Left cardiac atrium (tissue), 4 donors: ENCODE measurements at places on chromosomes 2 and 18. TPM values are rescaled to one million over a fixed set of nuclear protein-coding genes. Genes with fewer than 3 reads are reported as not detected.

- DNase-seq = no peak
Observed at GRCh38 chr2:112768432-112768831, 4.0 kb upstream of the CKAP2L start.

GPR155 gene
- total RNA-seq = 13.3 TPM

PROKR1 gene
- 0.12 TPM for total RNA-seq

NEDD4L gene
- 98.2 TPM for total RNA-seq

DNA sequence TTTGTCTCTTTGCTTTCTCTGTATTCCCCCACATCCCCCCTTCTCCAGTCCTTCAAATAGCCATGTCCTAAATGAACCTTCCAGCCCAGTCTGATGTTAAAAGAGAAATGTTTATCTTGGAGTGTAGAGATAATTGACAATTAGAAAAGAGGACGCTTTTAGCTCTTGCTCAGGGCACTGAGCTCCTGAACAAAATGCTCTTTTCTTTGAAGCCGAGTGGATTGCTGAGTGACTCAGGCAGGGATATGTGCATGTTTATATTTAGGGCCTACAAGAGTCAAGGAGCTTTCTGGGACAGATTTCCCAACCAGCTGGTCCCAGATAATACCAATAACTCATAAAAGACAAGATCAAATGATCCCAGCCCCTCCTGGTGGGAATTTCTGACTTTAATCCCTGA is 88.0 kb upstream of the SETBP1 start:
- DNase-seq = no peak

TGFA gene
- total RNA-seq = 1.0 TPM

GRCh38 chr2:236449167-236449761 is 120.4 kb upstream of the ACKR3 start:
- no peak for DNase-seq

FOXD4L1 gene
- total RNA-seq = 0.21 TPM

DNA sequence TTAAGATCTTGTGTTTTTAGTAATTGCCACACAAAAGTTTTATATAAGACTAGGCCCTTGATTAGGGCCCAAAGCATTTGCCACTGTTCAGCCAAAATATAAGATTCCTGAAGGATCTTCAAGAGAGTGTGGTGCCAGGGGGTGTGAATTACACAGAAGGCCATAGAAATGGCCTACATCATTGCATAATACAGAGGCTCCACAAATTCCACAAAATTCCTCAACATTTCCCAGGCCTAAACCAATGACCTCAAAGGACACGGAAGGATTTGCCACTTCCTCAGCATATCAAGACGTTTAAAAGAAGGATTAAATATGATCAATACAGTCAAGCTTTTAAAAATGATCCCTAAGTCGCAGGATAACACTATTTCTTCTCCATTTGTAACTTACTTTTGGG is 24.1 kb downstream of the COL6A3 start:
- DNase-seq = no peak

MPP4 gene
- 0.10 TPM for total RNA-seq

- DNase-seq = no peak
Observed at GRCh38 chr2:130759906-130760753, 4.8 kb downstream of the AMER3 start.

ATL2 gene
- 55.7 TPM for total RNA-seq

DNA sequence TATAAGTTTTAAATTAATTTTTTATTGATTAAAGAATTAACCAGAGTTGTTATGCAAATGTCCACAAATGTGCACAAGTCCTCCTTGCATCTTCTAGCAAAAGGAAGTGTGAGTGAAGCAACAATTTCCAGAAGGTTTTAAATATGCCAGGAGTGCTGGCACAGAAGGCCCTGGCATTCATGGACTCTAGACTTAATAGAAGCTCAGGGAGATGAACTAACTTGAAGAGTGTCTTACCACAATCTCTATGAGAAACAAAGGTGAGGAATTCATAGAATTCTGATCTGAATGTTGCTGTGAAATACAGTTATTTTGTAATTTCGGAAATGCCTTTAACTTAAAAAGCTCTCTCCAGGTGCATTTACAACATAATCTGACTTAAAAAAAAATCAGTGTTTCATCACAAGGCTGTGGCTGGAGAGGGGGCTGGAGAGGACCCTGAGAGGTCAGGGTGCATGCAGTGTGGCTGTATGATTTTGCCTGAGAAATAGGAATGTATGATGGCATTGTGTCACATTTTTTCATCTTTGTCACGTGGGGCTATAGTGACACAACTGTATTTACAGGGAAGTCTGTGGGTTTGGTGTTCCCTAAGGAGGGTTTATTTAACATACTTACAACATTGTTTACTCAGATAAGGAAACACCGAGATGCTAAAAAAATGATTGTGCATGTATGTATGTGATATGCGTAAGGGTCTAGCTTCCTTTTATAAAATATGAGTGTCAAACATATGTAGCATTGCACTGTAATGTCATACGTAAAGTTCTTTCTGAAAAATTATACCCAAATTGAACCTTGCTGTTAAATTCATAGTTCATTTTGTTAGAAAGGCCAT is 66.2 kb downstream of the MAP4K4 start:
- DNase-seq = no peak

DNA sequence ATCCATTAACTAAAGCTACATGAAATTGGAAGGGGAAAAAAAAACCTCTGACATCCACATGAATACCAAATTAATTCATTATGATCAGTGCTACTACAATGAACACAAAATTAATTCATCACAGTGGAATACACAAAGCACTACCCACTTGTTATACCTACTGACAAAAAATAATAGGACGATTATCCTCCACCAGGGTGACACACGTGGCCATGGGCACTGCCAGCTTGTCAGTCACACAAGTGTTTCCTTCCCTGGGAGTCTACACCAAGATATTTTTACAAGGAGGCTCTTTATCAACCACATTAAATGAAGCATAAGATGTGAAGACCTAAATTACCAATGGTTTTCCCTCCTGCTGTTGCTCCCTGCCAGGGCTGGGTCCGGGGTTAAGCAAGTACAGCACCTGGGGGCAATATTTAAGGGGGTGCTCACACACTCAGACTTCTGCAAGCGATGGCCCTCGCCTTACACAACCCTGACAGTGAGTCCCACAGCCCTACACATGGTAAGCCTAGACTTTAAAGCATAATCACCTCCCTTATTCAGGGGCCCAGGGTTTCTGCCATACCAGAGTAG is 90.1 kb downstream of the TCF4 start:
- DNase-seq = no peak

TUBB6 gene
- 211 TPM for total RNA-seq

SOWAHC gene
- 3.9 TPM for total RNA-seq

DNA sequence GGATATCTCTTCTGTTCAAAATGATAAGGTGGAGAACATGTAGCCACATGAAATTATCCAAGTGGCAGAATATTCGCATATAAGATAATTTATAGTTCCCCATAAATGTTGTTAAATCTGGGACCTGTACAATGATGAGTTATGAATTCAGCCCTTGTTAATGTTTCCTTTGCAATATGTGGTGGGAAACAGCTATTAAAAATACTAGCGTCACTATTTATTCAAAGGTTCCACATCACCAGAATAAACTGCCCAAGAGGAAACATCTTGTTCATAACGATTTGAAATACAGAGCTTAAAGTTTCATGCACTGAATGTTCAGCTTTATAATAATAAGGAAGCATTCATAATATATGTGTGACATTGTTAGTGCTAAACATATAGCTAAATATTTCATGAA is 223.9 kb upstream of the TCF4 start:
- DNase-seq = no peak

GRCh38 chr18:67104700-67105284 is 411.7 kb downstream of the DSEL start:
- DNase-seq = peak; percentile 61

DNA sequence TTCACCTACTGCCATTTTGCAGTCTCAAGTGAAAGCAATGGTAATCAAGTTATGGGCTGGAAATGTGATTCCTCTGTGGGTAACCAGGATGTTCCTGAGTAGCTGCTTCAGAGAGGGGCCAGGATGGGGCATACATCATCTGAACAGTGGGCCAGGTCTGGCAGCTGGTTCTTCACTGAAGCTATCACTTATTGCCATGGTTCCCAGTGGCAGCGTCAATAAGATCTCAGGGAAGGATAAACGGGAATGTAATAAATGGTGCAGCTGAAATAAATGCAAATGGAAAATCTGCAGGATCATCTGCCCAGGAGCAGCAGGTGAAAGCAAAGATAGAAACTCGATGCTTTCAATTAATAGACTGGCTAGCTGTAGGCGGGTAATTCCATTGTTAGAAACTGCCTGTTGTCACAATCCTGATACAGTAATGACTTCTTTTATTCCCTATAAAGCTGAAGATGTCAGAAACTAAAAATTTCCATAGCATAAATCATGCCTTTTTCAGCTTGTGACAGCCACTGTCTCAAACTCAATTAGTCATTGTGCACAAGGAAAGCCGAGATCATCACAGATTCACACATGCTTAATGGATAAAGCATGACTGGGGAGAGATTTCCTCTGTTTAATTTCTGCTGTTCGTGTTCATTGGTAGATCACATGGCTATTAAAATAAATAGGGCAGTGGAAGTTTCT is 56.2 kb upstream of the CCDC85A start:
- DNase-seq = no peak

- no peak for DNase-seq
Observed at GRCh38 chr18:46812311-46812710, 55.5 kb upstream of the ST8SIA5 start.

DNA sequence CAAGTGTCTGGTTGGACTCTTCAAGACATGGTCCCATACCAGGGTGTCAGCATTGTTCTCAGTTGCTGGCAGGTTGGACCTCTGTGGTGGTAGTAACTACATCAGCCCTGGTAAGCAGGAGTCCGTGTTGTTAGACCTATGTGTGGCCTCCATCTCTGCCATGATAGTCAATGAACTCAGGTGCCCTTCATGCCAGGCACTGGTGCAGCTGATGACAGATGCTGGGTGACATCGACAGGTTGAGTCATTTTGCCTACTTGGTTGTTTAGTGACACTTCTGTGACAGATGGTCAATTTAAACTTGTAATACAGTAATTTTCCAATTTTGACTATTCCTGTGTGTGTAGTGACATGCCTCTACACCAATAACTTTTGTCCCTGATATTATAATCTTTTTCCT is 189.7 kb downstream of the SP3 start:
- DNase-seq = no peak

DNA sequence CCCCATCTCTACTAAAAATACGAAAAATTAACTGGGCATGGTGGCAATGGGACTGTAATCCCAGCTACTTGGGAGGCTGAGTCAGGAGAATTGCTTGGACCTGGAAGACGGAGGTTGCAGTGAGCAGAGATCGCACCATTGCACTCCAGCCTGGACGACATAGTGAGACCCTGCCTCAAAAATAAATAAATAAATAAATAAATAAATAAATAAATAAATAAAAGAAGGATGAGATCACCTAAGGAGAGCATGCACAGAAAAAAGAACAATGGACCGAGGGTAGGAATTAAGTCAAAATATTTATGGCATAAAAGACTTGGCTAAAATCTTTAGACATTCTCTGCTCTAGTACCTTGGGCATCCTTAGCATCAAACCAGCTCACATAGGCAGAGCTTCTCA is 8.9 kb upstream of the RBMS1 start:
- DNase-seq = no peak

- no peak for DNase-seq
Observed at GRCh38 chr2:65185012-65185411, 42.6 kb upstream of the ACTR2 start.

DNA sequence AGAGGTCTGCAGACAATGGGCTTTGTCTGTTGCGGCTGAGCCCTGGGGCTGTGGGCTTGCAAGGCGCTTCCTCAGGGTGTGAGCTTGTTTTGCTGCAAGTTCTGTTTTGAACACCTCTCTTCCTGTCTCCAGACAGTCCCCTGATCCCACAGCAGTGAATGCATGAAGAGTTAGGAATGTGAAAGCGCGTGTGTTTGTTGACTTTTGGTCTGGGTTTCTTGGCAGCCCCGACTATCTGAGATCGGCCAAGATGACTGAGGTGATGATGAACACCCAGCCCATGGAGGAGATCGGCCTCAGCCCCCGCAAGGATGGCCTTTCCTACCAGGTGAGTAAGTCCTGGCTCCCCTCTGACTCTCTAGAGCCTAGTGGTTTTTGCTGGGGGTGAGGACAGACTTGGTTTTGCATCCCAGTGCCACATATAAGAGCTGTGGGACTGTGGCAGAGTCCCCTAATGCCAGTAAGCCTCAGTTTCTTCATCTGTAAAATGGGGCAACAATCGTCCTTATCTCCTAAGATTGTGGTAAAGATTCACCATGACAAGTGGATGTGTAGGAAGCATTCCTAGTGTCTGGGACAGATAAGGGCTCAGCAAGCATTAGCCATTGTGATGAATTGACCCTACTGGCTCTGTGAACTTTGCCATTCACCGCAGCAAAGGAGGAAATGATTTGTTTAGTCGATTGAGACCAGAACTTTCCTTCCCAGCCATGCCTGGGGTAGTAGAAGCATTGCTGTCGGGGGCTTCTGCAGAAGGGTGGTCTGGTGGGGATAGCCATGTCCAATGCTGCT is 3.0 kb downstream of the LBH start:
- DNase-seq = no peak

DNA sequence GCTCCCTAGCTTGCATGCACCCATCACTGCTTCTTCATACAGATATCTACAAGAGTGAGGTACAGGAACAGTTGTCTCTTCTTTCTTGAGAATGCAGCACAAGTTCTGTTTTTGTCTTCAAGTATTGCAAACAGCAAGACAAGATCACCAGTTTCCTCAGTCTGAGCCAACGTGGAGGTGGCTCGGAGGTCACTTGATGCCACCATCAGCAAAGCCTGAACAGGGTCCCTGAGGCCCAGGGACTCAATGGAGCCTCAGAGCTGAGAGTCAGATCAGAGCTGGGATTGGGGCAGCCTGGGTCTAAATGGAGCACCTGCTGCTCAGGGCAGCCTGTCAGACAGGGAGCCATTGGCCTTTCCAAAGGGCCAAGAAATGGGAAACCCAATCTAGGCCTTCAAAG is 290.7 kb upstream of the ID2 start:
- DNase-seq = no peak

GRCh38 chr2:144006139-144006538 is 513.8 kb downstream of the ZEB2 start:
- DNase-seq = no peak

- DNase-seq = no peak
Observed at GRCh38 chr2:158049129-158049855, 52.4 kb upstream of the UPP2 start.

DNA sequence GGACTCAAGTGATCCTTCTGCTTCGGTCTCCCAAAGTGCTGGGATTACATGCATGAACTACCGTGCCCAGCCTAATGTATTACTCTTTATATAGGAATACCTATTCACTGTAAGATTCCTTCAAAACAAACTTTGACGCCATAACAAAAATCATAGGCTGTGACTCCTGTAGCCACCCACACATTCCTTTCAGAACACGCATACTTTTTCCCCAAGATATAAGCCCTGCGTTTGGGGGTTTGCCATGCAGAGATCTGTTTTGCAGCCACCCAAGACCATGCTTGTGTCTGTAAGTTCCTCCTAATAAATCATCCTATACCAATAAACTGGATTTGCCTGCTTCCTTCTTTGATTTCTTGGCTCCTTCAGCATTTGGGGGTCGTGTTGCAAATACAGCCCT is 46.0 kb upstream of the STON1 start:
- no peak for DNase-seq

ZNF521 gene
- 34.4 TPM for total RNA-seq

- DNase-seq = no peak
Observed at GRCh38 chr2:113828049-113828742, 61.7 kb upstream of the ACTR3 start.
